NCI-H1436 (cell line): ENCODE measurements at places on chromosomes 3 and 15.

GRCh38 chr15:25465835-25466234 lies 27.0 kb upstream of the UBE3A start:
- DNase-seq, result no peak

GRCh38 chr3:141112686-141113297 lies 61.6 kb downstream of the SPSB4 start:
- DNase-seq, result no peak

DNA sequence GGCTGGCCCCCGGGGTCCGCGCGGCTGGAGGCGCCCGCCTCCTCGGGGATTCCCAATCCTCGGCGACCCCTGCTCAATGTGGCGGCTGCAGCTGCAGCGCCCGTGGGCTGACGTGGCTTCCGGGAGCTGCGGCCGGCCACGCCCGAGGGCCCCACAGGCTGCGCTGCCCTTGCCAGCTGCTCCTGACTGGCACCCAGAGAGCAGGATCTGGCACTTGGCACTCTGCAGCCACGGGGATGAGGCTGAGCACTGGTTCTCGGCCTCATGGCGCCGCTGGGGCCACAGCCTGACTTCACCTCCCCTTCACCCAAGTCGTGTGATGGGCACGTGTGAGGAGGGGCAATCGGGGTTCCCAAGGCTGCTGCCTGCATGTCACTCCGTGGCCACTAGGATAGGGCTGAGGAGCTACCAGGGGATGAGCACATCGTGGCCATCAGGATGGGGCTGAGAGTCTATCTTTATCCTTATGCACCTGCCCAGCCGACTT lies 267.8 kb upstream of the FRG2C start:
- no peak for DNase-seq

DNA sequence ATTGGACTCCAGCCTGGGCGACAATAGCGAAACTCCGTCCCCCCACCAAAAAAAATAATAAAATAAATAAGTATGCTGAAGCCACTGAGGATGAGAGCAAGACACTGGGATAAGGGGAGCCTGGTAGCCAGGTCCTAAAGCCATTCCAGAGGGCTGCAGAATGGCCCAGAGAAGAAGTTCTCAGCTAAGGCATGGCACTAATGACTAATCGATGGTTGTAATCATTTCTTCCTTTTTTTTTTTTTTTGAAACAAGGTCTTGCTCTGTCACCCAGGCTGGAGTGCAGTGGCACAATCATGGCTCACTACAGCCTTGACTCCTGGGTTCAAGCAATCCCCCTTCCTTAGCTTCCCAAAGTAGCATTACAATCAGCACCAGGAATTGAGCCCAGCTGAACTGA lies 25.6 kb upstream of the ZNF774 start:
- no peak for DNase-seq

DNA sequence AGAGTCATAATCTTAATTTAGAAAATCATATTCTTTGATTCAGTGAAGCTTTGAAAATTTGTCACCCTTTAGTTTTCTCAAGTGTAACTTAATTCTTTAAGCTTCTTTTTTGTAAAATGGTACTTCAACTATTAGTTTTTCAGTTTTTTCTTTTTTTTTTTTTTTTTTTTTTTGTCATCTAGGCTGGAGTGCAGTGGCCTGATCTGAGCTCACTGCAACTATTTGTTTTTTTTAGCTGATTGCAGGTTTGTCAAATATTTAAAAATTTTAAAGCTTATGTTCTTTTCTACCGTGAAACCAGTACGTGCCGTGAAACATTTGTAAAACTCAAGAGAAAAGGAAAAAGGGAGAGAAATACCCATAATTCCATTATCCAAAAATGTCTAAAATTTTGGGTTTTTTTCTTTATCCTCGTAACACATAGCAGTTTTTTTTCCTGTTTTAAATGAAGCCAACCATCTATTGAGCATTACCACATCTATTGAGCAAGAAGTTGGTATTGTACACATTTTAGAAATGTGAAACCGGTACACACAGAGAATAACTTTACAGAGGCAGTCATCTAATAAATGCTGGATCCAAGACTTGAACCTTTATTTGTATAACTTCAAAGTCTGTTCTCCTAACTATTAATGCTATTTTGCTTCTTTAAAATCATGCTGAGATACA lies 25.7 kb downstream of the ECT2 start:
- no peak for DNase-seq

GRCh38 chr3:42387802-42388651 lies 22.4 kb downstream of the LYZL4 start:
- DNase-seq, result no peak

- no peak for DNase-seq
Measured at GRCh38 chr3:187264021-187264420, 27.5 kb downstream of the MASP1 start.

DNA sequence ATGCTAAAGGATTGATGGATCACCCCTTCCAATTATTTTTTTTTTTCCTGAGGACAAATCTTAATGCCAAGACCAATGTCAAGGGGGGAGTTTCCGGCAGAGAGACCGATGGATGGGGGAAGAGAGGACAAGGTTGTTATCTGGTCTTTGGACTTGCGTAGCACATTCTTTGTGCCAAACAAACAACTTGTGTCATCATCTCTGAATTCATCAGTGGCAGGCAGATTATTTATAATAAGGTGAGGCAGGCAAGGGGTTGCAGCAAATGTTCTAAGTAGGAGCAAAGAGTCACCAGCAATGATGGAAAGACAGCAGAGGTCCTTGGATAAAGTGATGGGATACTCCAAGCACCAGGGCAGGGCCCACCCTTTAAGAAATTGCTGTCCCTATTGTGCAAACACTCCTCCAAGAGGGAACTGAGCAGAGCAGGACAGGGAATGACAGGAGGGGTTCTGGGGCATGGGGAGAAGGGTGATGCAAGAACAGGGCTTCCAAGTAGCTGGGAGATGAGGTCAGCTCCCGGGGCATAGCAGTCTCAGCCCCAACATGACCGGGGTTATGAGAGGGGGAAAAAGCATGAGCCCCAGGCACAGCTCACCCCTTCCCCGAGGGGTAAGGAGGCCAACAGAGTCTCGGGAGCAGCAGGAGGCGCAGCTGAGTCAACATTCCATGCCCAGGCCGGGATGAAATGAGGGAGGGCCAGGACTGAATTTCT lies 57.4 kb downstream of the ANXA2 start:
- DNase-seq, result no peak

DNA sequence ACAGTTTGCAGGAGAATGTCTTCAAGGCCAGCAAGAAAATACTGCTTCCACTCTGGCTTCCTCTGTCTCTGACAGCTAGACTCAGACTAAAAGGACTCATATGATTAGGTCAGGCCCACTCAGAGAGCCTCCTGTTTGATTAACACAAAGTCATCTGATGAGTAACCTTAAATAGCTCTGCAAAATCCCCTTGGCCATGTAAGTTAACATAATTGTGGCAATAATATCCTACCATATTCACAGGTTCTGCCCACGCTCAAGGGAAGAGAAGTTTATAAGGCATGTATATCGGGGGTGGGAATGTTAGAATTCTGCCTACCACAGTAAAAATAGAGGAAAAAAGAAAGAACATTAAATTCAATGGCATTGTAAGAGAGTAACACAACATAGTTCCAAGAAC lies 20.6 kb upstream of the HHATL start:
- DNase-seq, result no peak

GRCh38 chr3:49716169-49716568 lies 3.3 kb downstream of the AMIGO3 start:
- DNase-seq, result no peak
